Activated CD4-positive, alpha-beta T cell treated with anti-CD3 and anti-CD28 coated beads, Interleukin-10, Interleukin-2, amounts not matched to agents 100 ng/mL and 50 ng/mL, durations not matched to agents 16 hours and 8 hours (primary cell): ENCODE measurements at places on chromosomes 1 and 21.
A peak's percentile ranks its signal among the peaks of the same experiment; 100 is the strongest.

DNA sequence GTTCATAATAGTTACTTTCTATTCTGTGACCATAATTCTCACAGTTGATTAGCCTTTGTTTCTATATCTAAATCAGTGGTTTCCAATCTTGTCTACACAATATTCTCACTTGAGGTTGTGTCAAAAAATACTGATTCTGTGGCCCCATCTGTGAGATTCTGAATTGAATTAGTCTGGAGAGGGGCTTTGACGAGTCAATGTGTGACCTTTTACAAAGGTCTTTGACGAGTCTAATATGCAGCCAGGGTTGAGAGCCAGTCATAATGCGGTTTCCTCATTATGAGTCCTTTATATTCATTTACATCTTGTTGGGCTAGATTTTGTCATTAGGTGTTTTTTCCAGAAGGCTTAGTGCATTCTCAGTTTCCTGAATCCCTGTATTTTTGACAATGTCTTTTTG, 19.7 kb downstream of the FCRL5 start:
- no peak for DNase-seq

GRCh38 chr1:224256640-224257039, 73.3 kb downstream of the NVL start:
- no peak for DNase-seq

GRCh38 chr1:223513309-223513708, 120.1 kb downstream of the CCDC185 start:
- no peak for DNase-seq

- DNase-seq: no peak
Measured at GRCh38 chr21:21183092-21183491, 184.9 kb downstream of the NCAM2 start.

DNA sequence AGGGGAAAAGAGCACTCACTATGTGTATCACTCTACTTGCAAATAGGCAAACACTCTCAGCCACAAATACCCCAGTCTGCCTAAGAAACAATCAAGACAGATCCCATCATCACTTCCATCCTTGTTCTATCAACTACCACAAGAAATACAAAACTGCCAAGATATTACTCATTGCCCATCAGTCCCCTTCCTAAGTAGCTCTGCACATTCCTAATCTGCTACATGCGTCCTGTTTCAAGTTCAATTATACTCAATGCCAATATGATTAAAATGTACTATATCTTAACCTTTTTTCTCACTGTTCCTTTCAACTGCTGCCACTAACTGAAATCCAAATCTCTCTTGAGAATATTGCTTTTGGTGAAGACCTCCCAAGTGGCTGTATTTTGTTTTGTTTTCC, 1688.4 kb downstream of the PLA2G4A start:
- DNase-seq: no peak

GRCh38 chr1:206814716-206815341, 42.5 kb upstream of the IL10 start:
- DNase-seq: no peak

- no peak for DNase-seq
Measured at GRCh38 chr21:18273400-18273799, 28.8 kb downstream of the CHODL start.

GRCh38 chr1:187476671-187477070, 647.9 kb downstream of the PLA2G4A start:
- no peak for DNase-seq

GRCh38 chr1:228017356-228018124, 10.7 kb downstream of the WNT3A start:
- DNase-seq: no peak

DNA sequence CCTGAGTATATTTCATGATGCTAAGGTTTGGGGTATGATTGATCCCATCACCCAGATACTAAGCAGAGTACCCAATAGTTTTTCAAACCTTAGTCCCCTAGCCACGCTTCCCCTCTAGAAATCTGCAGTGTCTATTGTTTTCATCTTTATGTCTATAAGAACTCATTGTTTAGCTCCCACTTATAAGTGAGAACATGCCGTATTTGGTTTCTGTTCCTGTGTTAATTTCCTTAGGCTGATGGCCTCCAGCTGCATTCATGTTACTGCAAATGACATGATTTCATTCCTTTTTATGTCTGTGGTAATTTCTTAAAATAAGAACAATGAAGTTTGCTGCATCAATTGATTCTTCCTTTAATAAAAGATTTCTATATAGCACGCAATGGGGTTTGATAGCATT, 301.3 kb downstream of the PLPP3 start:
- no peak for DNase-seq

DNA sequence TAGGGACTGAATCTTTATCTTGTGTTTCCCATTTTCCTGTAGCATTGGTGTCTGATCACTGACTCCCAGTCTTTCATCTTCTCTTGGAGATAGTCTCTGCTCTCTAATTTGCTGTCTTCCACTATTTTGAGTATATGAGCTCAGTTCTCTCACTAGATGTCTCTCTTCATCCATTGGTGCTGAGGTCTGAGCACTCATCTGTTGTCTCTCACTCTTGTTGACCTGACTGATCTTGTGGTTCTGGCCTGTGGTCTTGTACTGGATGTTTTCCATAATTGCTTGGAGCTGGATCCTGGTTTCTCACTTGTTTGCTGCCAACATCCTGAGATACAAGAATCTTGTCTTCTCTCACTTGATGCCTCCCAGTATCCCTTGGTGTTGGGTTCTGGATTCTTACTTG, 25.1 kb upstream of the S100A11 start:
- no peak for DNase-seq

DNA sequence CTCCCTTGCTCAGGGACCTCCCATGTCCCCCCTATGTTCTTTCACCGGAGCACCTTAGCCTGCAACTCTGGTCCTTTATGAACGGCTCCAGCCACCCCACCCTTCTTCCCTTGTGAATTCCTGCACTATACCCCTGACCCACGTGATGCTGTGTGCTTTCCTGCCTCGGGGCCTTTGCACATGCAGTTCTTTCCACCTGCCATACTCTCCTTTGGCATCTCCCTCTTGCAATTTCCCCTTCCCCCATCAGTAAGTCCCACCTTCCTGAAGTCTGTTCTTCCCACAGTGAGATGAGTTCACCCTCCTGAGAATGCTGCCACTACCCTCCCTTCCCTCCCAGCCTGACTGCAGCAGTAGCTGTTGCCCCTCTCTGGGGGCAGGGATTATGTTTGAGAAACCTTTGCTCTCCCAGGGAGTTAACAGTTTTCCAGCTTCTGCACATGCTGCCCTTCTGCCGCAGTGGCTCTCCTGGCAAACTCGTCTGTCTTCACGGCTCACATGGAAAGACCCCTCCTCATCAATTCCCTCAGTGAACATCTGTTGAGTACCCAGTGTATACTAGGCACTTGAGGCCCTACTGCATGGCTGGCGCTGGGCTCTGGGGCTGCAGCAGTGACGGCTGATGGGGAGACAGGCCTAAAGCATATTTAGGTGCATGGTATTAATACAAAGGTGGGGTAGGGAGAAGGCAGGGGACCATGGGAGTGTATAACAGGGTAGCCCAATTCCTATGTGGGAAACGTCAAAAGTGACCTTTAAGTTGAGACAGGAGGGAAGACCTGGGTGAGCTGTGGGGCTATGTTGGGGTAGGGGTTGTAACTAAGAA, 9.7 kb downstream of the ZNF362 start:
- DNase-seq: no peak

DNA sequence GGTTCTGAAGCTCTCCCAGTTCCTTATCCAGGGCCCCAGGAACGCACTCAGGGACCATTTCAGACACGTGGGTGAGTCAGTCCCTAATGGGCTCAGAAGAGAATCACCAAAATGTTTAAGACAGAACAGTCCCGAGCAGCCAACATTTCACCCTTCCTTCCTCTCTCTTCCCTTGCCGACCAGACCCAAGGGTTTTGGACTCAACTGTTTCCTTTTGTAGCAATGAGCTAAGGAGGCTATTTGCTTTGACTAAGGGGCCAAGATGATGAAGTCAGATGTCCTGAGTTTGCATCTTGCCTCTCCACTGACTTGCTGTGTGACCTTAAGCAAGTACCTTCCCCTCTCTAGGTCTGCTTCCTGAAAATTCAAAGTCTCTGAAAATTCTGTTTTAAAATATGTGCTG, 472.3 kb upstream of the VAMP3 start:
- no peak for DNase-seq

GRCh38 chr21:33259995-33260394, 6.2 kb upstream of the IL10RB start:
- DNase-seq: no peak

DNA sequence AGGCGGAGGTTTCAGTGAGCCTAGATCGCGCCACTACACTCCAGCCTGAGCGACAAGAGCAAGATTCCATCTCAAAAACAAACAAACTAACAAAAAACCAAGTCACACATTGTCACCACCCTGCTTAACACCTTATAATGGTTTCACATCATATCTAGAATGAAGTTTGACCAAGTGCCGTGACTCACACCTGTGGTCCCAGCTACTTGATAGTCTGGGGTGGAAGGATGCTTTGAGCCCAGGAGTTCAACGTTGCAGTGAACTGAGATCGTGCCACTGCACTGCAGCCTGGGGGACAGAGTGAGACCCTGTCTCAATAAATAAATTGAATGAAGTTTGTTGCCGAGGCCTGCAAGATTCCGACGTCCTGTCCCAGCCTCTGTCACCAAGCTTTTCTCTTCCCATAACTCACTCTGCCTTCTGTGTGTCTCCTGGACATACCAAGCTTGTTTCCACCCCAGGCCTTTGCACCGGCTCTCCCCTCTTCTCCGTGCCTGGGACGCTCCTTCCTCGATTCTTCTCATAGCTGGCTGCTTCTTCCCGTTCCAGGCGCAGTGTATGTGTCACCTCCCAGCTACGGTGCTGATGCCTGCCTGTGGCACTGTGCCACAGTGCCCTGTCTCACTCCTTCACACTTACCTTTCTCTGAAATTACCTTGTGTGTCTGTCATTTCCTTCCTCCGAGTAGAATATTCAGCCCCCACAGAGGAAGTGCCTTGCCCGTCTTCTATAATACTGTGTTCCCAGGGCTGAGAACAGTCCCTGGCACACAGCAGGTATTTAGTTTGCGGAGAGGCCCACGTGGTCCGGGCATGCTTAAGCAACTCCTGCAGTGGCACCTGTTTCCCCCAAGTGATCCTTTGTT, 3.8 kb upstream of the SELENON start:
- DNase-seq: peak; percentile 52

- DNase-seq: no peak
Measured at GRCh38 chr1:5516756-5517155, 475.5 kb downstream of the NPHP4 start.

DNA sequence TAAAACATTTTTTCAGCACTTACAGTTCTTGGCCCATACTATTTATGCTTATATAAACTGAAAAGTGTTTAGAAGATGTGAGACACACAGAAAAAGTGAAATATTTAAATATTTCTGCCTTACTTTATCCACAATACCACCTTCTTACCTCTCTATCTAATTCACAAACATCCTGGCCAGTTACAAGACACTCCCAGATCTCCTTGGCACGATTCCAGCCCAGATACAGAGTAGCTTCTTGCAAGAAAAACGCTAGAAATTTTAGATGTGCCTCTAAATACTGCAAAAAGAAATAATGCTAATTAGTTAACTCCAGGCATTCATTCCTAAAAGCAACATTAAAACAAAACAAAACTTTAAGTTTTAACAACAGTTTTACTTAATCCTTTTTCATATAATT, 68.4 kb downstream of the USP24 start:
- no peak for DNase-seq

DNA sequence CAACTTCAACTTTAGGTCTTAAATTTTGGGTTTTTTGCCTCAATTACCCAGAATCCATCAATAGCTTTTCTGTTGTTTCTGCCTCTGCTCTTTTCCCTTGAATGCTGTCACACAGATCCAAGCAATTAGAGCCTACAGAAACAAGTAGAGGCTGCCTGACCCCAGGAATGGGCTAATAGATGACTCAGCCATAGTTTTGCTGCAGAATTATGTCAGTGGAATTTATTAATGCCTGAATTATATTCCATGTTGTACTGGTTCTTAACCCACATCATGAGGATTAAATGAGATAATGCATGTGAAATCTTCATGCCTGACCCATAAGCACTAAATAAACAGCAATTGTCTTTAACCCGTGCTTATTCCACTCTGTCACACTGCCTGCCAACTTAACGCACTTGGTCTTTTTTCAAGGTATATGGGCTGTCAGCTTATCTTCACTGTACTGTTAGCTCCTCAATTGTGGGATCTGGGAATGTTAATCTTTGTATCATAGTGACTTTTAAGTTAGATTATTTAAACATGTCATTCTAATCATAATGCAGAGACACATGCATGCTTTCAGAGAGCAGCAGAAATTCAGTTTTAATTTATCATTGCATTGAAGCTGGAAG, 213.3 kb downstream of the ROR1 start:
- DNase-seq: no peak

DNA sequence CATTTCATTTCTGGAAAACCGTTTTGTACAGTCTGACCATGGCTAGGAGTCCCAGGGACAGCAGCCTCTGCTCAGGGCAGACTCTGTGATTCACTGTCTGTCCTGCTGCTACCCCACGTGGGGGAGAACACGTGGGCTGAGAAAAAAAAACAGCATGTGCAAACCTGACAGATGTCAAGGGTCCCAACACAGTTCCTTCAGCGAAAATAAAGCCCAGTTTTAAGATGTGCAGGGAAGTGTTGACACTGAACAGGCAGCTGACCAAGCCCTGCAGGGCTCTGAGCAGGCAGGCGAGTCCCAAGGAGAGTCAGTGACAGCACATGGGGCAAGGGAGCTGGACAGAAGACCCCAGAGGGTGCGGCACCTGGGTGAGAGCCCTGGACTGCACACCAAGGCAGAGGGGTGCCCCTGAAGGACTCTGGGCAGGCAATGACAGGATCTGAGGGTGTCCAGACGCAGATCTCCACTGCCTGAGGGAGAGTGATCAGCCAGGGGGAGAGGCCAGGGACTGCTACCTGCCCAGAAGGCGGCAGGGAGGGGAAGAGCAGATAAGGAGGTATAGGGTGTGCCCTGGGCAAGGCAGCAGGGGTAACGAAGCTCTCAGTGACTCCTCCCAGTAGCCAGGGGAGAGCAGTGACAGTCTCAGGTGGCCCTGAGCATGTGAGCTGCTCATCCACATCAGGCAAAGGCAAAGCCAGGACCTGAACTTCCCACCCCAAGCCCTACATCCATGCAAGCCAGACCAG, 5.1 kb upstream of the SPATC1L start:
- no peak for DNase-seq

DNA sequence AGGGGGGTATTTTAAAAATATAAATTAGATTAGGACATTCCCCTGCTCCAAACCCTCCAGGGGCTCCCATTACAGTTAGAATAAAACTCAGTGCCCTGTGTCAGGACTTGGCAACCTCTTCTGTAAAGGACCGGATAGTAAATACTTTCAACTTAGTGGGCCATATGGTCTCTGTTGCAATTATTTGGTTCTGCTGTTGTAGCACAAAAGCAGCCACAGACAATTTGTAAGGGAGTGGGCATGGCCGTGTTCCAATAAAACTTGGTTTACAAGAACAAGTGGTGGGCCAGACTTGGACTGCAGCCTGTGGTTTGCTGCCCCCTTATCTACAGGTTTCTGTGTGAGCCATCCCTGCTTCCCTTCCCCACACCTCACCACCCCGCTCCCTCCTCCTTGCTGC, 92.0 kb downstream of the ACTL8 start:
- DNase-seq: no peak

DNA sequence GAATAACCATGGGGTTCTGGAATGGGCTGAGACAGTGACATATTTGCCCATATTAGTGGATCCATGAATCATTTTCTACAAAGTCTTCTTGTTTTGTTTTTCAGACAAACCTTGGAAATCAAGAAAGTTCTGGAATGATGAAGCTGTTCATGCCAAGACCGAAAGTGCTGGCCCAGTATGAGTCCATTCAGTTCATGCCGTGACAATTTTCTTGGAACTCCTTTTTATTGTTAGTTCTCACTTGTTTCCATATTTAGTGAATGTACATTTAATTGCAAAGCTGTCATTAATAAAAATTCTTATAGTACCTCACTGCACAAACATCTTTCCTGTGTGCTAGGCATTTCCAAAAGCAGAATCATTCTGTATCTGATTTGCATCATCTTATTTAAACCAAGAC, 100.6 kb upstream of the KCNJ15 start:
- DNase-seq: no peak
